ENCODE measurements at places on chromosomes 1 and 21.

- peak; percentile 37 for DNase-seq
Measured at GRCh38 chr1:84299536-84300170, 1.9 kb upstream of the SAMD13 start.

DNA sequence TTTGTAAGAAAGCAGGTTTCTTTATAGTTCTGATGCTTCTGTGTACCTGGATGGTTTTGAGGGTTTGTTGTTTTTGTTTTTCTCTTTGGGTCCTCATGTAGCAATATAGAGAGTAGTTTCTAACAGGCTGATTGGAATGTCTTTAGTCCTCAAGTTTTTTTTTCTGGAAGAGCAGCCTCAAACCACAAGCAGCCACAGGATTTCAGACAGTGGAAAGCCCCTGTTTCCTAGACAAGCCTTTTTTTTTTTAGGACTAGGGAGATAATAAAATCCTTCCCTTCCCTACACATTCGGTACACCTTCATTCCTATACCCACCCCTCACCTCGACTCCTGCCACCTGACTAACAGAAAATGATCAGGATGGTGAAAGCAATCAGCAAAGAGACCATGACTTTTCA lies 47.6 kb downstream of the ACP6 start:
- DNase-seq, result no peak

DNA sequence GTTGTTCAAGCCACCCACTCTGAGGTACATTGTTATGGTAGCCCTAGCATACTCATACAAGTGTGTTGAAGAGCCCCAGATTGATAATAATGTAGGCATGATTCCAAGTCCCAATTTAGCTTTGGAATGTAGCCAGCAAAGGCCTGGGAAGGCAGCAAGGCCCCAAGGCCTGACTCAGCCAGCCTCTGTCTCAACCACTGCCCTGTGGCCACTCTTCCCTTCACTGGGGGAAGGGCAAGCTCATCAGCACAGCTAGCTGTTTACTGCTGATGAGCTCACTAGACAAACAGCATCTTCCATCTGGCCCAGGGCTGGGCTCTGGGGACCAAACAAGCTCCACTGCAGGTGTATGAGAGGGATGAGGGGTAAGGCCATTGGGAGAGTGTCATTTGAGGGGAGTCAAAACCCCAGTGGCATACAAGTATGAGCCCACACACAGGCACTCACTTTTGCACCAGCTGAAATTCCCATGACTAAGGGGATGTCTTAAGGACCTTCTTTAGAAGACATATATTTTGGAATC lies 2.2 kb upstream of the IRF6 start:
- no peak for DNase-seq

DNA sequence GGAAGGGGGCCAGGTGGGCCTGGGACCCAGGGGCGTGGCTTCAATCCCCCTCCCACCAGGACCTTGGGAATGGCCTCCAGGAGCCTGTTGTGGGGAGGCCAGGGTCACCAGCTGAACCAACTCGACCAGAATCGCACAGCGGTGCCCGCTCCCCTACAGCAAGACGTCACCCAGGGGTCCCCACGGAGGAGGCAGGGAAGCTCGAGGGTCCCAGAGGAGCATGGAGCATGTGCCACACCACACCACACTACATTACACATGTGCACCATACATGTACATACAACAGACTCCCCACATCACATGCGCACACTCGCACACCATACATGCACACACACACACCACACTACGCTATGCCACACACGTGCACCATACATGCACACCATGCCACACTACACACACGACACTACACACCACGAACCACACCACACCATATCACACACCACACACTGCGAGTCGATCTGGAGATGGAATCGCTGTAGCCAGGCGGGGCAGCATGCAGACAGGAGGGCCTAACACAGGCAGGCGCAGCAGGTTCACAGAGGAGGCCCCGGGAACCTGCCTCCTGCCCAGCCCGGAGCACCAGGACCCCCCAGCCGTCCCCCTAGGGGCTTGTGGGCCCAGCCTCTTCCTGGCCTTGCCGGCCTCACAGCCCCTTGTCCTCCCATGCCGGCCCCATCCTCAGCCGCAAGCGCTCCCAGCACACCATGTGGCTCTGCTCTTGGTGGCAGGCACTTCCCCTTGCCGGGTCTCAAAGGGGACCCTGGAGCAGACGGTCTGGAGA lies 596 bp downstream of the ITGB2 start:
- peak; percentile 35 for DNase-seq
